Left forelimb (tissue), 1 donor: ENCODE measurements at places on chromosomes 2 and 18.

GRCh38 chr2:21261591-21261990, 137.8 kb downstream of the TDRD15 start:
- no peak for DNase-seq

- DNase-seq = no peak
Observed at GRCh38 chr2:197073701-197074433, 147.4 kb upstream of the PGAP1 start.

- DNase-seq = no peak
Observed at GRCh38 chr2:203722411-203722810, 16.0 kb downstream of the CD28 start.

- no peak for DNase-seq
Observed at GRCh38 chr18:73774811-73775509, 372.7 kb downstream of the FBXO15 start.

GRCh38 chr18:62784338-62784965, 69.1 kb downstream of the PHLPP1 start:
- DNase-seq = no peak

DNA sequence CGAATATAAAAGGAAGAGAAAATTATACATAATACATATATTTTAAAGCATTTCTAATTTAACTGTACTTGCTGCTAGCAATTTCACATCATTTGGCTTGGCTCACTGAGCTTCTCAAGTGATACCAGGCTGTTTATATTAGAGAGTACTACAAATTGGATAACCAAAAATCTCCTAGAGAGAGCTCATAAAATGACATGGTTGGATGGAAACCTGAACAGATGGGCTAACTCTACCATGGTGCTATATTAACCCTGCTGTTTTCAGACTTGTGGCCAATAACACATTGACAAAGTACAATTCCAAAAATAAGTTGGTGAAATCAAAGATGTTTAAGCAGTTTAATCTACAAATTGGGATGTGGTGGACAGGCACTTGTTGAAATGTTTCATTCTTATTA, 364.4 kb upstream of the GCFC2 start:
- DNase-seq = no peak

GRCh38 chr2:175181104-175181876, at the start of gene ATP5MC3:
Gene ATP5MC3, minus strand, starts transcription at chr2:175181710. Its CDS starts 317 bp downstream, at chr2:175181393.
- peak; percentile 93 for DNase-seq

GRCh38 chr18:73777356-73778031, 370.1 kb downstream of the FBXO15 start:
- no peak for DNase-seq

GRCh38 chr2:2748399-2749205, 417.5 kb upstream of the MYT1L start:
- DNase-seq = no peak

GRCh38 chr2:197647961-197648690, 27.3 kb downstream of the RFTN2 start:
- no peak for DNase-seq

GRCh38 chr18:54239601-54240000, 15.1 kb upstream of the MBD2 start:
- DNase-seq = no peak

DNA sequence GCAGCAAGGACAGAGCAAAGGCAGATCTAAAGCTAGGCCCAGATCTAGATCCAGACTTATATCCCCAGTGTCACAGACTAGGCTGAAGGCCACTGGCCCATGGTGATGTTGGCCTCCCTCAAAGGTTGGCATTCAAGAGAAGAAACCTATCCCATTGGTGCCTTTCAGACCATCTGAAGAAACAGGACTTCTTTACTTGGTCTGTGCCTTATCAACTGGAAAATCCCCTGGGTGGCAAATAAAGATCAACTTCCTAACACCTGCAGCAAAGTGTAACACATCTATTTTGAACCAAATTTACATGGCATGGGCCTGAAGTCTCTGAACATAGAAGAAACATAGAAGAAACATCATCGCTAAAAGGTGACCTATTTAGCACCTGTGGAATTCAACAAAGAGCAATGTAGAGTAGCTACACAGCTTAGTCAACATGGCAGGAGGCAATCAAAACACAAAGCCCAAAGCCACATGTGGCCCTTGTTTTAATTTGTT, 35.8 kb downstream of the METTL4 start:
- DNase-seq = no peak

DNA sequence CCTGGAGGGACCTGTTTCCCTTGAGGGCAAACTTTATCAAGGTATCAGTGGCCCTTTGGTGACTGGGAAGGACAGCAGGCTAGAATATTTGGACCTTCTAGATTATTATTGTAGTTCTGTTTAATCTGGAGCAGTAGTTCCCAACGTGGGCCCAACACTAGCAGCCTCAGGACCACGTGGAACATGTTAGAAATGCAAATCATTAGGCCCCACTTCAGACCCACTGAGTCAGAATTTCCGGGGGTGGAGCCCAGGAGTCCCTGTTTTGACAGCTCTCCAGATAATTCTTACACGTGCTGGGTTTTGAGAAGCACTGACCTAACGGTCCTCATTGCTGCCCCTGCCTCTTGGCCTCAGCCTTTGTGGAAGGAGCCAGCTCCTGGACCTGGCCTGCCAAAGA, 25.5 kb upstream of the DYNC2LI1 start:
- DNase-seq = no peak

DNA sequence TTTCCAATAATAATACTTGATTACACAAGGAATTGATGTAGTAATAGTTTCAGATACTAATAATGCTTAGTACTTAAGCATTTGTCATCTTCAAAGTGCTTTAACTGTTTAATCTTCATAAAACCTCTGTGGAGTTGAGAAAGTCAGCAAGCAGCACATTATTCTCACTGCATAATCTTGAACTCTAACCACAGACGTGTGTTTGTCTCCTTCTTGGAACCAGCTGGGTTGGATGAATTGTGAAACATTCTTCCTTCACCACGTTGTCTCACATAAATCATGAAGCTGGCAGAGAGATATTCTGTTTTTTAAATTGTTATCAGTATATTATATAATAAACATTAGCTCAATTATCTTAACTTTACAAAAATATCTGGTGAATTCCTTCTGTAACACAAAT, 55.1 kb upstream of the LDAH start:
- DNase-seq = no peak

DNA sequence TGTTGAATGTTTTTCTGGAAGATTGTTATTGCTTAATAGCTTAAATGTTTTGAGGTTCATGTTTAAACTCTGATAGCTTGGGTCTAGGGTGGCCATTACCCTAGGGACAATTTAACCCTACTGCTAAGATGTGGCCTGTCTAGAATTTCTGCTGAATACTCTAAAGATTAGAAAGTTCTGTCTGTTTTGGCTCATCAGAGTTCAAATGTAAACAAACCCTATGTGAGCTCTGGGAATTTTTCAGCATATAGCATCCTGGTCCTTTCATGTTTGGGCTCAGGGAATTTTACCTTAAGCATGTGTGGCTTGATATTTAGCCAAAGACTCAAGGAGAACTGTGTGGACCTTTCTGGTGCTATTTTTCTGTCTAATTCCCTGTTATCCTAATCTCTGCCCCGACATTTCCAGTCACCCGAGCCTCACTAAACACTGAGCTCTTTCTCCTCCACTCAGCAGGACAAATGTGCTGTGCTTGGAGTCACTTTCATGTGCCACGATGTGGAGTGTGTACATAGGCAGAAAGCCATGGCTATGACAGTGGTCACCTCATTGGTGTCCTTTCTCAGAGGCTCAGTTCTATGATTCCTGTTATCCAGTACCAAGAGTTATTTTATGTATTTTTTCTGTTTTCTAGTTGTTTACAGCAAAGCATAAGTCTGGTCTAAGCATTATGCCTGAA, 492.5 kb upstream of the SPHKAP start:
- no peak for DNase-seq

DNA sequence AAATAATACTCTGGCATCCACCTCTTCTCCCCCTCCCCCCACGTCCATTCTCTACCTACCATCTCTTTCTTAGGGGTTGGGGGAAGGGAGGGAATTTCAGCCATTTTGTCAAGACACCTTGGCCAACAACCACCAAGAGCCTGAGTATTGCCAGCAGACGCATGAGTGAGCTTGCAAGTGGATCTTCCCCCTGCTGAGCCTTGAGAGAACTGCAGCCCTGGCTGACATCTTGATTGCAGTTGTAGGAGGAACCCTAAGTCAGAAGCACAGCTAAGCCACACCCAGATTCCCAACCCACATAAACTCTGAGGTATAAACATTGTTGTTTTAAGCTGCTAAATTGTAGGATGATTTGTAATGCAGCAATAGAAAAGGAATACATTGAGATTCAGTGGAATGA, 165.6 kb downstream of the TMEFF2 start:
- no peak for DNase-seq

DNA sequence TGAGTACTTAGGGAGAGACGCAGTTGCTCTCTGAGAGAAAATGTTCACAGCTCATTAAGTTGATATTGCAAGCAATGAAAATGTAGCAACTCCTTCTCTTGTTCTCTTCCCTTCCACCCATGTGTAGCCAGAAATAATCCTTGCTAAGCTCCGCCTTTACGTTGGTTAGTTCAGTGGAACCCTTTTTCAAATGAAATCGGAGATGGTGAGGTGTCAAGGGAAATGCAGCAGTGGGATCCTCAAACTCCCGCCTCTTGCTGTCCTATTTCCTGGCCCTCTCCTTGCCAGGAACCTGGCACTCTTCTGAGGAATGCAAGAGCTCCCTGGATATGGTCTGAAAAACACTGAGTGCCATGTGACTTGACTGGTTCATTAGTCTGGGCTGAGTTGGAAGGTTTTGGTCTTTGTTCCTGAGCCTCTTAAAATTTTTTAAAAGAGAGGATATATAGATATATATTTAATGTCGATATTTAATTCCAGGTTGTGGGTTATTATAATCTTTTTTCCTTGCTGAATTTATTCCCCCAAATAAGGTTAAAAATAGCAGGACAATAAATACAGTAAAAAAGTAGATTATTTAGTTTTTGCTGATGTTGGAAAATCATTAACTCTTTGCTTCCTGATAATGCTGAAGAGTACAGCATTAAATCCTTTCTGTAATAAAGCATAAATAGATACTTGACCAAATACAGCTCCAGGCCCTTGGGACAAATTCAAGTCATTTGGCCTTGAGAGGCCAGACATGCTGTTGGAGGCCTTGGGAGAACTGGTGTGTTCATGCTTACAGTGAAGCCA, 116.2 kb downstream of the EML6 start:
- no peak for DNase-seq

- no peak for DNase-seq
Observed at GRCh38 chr18:70674896-70675295, 386.1 kb downstream of the SOCS6 start.

GRCh38 chr18:48007955-48008701, 77.7 kb upstream of the SMAD2 start:
- DNase-seq = peak; percentile 84

DNA sequence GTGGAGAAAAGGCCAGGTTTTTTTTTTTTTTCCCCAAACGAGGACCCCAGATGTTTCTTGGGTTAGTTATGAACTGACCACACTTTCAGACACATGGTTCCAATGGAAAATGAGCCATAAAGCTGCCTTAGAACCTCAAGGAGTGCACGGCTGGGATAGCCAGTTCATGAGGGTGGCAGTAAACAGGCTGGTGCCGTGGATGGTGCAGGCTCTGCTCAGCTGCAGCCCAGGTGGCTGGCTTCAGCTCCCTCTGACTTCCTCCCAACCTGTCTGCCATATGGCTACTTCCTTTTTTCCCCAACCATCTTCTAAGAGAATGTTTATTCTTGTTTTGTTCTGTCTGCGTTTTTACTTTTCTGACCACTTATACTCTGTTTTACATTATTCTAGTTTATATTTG, 109.8 kb upstream of the LMAN1 start:
- no peak for DNase-seq

DNA sequence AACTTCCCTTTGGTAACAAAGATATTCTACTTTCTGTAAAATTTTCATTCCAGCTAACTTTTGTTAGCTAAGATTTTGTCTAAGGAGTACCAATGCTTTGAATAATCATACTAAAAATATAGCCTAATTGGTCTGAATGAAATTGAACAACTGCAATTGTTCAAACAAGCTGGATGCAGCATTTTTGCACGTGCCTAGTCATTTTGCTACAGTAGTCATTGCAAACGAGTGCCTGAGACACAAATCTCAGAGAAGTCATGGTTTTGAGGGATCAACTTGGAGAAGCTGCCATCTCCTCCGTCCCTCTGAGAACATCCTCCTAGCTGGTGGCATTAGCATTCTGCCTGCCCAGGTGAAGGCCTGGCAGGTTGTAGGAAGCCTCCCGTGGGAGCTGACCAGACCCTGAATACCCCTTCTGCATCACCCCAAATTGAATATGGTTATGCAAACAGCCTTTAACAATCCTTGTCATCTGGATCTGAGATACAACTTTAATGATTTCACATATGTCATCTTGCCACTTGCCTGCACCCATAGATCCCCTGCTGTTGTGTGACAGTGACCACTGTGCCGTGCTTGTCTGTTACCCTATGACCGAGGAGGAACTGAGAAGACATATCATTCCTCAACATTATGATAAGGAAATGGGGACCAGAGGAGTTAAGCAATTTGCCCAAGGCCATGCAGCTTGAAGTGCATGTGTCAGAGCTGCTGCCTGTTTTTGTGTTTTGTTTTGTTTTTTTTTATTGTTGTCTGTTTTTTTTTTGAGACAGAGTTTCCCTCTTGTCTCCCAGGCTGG, 29.1 kb upstream of the MGAT4A start:
- no peak for DNase-seq

DNA sequence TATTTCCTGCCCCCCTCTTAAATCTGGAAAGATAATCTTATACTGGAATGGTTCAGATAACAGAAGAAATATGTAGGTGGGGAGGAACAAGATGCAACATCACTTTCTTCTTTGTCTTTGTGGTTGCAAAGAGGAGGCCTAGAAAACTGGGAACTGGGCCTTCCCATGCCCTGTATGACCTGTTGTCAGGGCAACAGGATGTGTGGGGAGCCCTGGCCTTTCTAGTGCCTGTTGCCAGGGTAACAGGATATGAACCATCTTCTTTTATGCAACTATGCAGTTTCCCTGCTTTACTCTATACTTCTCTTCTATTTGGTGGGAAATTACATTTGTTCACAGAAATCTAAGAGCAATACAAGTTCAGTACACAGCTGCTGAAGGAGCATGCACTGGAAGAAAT, 79.8 kb upstream of the PDE1A start:
- no peak for DNase-seq

- DNase-seq = no peak
Observed at GRCh38 chr2:182917924-182918323, 51.5 kb upstream of the FRZB start.

GRCh38 chr2:119674711-119675500, 4.1 kb upstream of the TMEM177 start:
- DNase-seq = no peak
